Testis (tissue), 5 donors: ENCODE measurements at places on chromosomes 11 and 22.

DNA sequence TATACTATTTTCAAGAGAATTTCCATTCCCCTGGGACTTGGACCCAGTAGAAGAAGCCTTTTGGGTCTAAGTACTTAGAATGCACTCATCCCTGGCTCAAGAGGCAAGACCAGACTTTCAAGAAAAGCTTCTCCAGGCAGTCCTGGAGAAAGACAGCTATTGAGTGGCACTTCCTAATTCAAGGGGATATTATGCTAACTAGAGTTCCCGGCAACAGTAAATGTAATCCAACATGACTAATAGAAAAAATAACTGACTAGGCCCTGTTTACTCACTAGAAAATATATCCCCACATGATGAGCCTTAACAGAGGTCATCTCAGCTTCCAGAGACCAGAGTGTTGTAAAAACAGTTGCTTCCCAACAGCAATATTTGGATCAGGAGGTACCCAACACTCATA is 47.2 kb upstream of the AKIP1 start:
- no peak for DNase-seq

DNA sequence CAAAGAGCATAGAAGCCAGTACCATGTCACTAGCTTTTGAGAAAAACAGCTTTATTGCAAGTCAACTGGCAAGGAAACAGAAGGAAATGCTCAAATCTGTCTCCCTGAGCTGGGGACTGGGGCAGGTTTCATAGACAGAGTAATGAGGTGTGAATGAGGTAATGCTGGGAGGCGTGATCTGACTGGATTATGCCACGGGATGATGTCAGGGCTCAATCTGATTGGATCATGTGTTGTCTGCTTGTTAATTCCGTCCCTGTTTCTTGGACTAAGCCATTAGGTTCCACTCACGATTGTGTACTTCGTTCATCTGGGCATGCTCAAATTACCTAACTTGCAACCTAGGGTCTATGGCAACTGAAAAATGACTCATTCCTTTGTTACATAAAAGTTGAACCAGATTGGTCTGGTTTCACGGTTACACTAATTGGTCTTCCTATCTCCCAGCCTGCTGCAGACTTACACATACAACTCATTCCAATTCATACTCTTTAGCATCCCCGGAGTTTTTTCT is 20.2 kb upstream of the OR10A5 start:
- no peak for DNase-seq

GRCh38 chr11:131441051-131441810 is 70.8 kb downstream of the NTM start:
- DNase-seq, result no peak

- DNase-seq, result no peak
These were observed 5.1 kb downstream of the MB start for GRCh38 chr22:35611891-35612576.

DNA sequence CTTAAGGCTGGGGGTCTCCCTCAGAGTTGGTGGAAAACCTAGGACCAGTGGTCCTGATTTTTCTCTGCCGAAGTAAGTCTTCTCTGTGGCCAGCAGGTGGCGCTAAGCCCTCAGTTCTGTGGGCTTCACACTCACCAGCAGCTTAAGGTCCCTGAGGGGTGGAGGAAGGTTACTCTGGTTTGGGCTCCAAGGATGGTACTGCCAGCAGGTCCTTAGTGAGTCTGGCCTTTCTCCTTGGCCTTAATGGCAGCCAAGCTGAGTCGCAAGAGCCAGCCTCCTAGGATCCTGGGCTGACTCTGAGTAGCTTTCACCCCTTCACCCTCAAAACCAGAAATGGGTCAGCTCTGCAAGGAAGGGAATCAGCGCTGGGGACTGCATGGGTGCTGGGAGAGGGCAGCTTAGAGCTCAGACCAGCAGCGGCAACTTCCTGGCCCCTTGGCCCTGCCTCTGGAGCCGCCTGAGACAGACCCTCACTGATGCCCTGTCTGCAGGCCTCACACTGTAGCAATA is 4.4 kb downstream of the KCNJ11 start:
- peak; percentile 79 for DNase-seq

DNA sequence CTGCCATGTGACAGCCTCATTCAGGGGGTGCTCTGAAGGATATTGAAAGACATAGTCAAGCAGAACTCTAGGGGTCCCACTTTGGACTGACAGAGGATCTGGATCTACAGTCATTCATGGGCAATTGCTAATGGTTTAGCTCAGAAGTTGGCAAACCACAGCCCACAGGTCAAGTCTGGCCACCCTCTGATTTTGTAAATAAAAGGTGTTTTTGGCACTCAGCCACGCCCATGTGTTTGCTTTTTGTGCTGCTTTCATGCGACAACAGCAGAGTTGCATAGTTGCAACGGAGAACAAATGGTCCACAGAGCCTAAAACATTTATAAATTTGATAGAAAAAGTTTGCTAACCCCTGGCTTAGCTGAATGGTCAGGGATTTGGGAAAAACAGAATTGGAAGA is 41.7 kb downstream of the RPS6KA4 start:
- DNase-seq, result no peak

DNA sequence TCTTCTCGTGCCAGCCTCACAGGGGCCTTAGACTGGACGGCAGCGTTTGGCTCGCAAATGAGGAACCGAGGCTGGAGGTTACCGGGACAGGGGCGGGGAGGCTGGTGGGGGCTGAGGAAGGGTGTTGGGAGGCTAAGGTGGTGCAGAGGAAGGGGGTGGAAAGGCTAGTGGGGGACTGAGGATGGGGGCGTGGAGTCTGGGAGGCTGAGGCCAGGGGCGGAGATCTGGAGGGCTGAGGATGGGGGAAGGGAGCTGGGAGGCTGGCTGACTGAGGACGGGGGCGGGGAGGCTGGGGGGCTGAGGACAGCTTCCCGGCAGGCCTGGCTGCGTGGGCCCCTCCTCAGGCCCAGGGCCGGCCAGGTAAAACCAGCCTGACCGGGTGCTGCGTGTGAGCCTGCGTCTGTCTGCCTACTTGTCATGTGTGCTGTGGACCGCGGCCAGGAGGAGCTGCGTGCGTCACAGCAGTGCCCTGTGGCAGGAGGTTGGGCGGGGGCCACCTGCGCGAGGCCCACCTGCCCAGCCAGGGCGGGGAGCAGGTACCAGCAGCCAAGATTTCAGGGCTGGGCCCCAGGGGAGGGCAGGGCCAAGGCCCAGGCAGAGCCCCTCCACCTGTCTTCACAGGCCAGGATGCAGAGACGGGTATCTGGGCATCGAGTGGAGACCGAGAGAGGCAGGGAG is 9.4 kb upstream of the PIM3 start:
- DNase-seq, result no peak

- peak; percentile 82 for DNase-seq
These were observed at the start of gene GLB1L2 for GRCh38 chr11:134331354-134332188. GLB1L2 (plus strand) TSS chr11:134331988; CDS start chr11:134332062, 74 bp downstream.

- no peak for DNase-seq
These were observed 182.8 kb downstream of the KIRREL3 start for GRCh38 chr11:126817523-126818450.

GRCh38 chr11:16979703-16980622 is 34.3 kb downstream of the PLEKHA7 start:
- no peak for DNase-seq

GRCh38 chr22:47601666-47602065 is 839.2 kb downstream of the TBC1D22A start:
- DNase-seq, result peak; percentile 5

- DNase-seq, result no peak
These were observed 634.3 kb downstream of the BRD1 start for GRCh38 chr22:49193348-49193747.

GRCh38 chr11:44971185-44971584 is 20.5 kb upstream of the TP53I11 start:
- DNase-seq, result no peak

DNA sequence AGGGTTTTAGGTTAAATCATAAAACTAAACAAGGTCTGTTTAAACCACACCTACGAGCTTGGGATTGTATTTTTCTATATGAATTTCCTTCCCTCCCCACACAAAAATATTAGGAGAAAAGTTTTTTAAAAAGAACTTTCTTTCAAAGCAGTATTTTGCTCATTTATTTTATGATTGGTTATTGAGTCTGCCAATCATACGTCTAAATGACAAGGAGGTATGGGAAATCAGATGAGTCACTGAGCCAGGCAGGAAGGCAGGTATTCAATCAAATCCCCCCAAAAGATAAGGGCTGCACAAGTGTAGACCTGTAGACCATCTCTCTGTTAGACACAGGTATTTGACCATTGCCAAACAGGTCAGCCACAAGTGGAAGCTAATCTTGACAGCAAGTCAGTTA is 440.1 kb upstream of the CCDC90B start:
- no peak for DNase-seq

DNA sequence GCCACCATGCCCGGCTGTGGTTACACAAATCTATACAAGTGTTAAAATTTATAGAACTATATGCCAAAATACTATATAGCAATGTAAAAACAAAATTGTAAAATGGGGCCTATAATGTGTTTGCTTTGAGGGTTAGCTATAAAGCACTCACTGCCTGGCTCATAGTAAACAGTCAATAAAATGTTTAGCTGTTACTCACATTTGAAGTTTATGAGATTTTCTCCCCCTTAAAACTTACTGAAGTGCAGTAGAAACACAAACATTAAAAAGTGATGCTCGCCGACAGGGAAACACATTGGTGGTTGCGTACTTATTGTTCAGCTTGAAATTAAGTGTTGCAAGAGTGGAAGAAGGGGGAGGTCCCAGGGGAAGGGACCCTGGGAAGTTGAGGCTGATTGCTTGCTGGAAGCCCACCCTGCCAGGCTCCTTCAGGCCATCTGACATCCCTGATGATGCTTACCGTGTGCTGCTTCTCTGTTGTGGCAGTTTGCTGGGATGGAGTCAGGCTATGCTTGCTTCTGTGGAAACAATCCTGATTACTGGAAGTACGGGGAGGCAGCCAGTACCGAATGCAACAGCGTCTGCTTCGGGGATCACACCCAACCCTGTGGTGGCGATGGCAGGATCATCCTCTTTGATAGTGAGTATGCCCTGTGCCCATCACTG is 52.1 kb downstream of the KREMEN1 start:
- DNase-seq, result no peak

- DNase-seq, result no peak
These were observed 149.1 kb downstream of the OPCML start for GRCh38 chr11:133383201-133383600.

DNA sequence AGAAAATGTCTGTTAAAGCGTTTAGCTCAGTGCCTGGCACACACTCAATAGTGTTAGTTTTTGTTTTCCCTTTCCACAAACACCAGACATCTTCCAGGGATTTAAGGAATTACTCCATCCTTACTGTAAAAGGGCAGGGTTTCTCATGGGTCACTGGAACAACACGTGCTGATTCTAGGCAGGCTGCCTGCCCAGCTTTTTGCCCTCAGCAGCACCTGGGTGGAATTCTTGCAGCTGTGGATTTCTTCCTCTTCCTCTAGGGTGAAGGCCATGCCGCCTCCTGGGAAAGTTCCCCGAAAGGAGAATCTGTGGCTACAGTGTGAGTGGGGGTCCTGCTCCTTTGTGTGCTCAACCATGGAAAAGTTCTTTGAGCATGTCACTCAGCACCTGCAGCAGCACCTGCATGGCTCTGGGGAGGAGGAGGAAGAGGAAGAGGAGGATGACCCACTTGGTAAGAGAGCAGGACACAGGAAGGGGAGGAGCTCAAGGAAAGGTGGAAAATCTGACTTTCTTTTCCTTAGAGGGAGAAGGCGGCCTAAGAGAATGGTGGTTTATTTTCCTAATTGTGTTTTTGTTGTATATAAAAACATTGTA is 5.4 kb downstream of the HINFP start:
- DNase-seq, result no peak

DNA sequence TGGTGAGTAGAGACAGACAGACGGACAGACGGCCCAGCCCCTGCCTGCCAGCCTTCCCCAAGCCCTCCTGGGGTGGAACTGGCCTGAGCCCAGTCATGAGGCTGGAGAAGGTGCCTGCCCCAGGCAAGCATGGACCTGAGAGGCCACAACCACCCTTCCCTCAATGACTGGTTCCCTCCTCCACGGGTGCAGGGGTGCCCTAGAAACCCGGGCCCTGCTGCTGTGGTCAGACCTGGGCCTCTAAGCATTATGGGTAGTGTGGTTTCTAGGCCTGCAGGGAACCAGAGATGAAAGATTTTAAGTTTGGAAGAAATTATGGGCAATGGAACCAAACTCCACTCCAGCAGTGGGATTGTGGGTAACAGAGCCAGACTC is 13.5 kb downstream of the RHBDD3 start:
- no peak for DNase-seq

DNA sequence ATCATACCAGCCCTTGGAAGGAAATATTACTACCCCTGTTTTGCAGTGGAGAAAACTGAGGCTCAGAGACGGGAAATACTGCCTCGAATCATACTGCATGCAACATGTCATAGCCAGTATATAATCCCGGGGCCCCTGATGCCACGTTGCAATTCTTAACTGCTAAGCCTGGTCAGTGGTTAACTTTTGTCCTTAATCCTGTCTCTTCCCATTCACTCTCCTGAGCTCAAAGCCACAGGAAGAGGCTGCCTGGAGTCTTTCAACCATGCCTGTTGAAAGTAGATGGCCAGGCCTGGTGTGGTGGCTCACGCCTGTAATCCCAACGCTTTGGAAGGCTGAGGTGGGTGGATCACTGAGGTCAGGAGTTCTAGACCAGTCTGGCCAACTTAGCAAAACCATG is 166.6 kb downstream of the MIAT start:
- DNase-seq, result no peak

GRCh38 chr11:121773076-121773475 is 320.3 kb upstream of the SORL1-AS1 start:
- DNase-seq, result no peak

DNA sequence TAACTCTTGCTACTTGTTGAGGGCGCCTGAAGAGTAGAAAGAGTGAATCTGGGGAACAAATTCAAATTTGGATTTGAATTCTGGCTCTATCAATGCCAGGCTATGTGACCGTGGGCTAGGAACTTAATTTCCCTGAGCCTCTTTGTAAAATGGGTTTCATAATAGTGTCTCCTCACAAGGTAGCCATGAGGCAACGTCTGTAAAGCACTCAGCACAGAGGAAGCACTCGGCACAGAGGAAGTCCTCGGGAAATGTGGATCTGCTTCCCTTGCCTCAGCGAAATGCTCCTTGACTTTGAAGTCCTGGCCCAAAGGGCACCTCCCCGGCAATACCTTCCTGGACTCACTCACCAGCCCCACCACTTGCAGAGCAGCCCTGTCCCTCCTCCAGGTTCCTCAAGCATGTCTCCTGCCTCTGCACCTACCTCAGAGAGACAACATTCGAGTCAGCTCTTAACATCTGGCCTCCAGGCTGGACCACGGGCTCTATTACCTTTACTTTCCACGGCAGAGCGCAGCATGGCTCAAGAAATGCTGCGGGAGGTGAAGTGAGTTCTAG is 17.7 kb downstream of the CD6 start:
- no peak for DNase-seq

DNA sequence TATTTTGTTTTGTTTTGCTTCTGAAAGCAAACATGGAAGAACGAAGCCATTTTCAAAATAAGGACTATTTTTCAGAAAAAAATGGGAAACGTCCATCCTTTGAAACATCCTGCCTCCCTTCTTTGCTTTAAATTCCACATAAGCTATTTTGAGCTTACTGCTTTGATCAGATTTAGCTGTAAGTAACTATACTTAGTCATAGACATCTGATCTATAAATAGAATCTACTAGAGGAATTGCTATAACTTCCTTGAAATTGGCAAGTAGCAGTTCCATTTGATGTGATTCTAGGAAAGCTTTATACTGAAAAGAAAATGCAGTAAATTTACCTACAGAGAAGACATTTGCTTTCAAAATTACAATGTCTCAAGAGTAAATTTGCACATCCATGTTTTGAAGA is 305.8 kb downstream of the TTC28 start:
- no peak for DNase-seq
